Activated CD4-positive, alpha-beta T cell treated with anti-CD3 and anti-CD28 coated beads for 48 hours (primary cell): ENCODE measurements at places on chromosomes 1 and 21.

GRCh38 chr1:51000160-51000559 lies 30.1 kb downstream of the CDKN2C start:
- no peak for DNase-seq

DNA sequence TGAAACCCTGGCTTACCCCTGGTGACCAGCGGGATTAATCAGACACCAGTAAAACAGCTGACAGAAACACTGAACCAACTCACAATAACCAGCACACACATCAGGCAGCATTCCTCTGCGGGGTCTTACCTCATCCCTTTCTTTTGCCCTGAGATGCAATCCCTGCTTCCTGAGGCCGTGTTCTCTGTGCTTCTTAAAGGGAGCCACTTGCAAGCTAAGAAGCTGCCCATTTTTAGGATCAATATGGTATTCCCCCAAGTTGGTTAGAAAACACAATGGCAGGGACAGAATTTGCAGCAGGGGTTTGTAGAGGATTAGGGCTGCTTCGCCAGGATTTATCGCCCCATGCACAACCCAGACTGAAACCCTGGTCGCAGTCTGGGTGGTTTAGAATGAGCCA lies 74.7 kb upstream of the OLIG2 start:
- no peak for DNase-seq

DNA sequence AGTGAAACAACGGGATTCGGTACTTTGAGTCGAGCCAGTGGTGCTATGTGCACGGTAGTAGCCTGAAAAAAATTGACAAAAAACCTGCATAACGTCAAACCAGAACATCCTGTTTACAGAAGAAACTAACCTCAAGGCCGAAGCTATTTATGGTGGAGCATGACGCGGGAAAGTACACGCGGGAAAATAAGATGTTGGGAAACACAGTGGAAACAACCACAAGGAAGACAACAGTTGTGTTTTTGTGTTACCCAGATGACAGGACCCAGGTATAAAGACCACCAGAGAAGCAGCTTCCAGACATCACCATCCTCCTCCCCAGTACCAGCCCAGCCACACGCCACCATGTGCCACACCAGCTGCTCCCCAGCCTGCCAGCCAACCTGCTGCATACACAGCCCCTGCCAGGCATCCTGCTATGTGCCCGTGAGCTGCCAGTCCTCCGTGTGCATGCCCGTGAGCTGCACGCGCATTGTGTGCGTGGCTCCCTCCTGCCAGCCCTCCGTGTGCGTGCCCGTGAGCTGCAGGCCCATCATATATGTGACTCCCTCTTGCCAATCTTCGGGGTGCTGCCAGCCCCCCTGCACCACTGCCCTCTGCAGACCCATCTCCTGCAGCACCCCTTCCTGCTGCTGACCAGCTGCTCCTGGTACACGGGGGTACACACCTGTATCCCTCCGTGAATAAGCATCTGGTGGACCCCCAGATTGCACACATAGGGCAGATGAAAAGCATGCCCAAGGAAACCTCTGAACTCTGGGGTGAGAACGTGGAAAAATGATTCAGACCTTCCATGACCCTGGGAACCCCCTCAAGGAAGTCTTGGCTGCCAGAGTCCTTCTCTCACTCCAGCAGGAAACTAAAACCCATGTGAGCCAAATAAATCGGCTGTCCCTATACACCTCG lies at the start of gene KRTAP12-3:
Gene KRTAP12-3, plus strand, starts transcription at position 298 of the 906 bp plus-strand sequence. Its CDS starts 48 bp downstream, at position 346.
- peak; percentile 17 for DNase-seq

DNA sequence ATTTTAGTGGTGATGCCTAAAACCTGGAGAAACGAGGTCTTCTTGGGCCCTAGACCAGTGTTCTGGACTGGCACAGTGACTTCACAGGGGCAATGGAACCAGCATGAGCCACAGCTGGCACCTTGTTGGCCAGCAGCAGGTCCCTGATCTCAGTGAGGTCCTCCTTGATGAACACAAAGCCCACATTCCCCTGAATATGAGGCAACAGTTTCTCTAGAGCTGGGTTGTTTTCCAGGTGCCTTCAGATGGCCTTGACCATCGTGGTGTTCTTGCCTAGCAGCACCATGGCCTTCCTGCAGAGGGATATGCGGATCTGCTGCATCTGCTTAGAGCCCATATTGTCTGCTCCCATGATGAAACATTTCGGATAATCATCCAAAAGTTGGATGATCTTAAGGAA lies 44.9 kb upstream of the RAB3GAP2 start:
- no peak for DNase-seq

- no peak for DNase-seq
Measured at GRCh38 chr1:241172486-241172885, 184.5 kb downstream of the RGS7 start.
